Neural progenitor cell (in vitro differentiated cells): ENCODE measurements at places on chromosomes 12 and 14. TPM values are rescaled to one million over a fixed set of nuclear protein-coding genes. Genes with fewer than 3 reads are reported as not detected.

Gene KRT78
- not detected in 2 replicates for total RNA-seq

- DNase-seq: no peak
Measured at GRCh38 chr14:29227631-29228030, 461.0 kb downstream of the FOXG1 start.

Gene IFI27L2
- 24.7 and 73.7 TPM in 2 replicates for total RNA-seq

DNA sequence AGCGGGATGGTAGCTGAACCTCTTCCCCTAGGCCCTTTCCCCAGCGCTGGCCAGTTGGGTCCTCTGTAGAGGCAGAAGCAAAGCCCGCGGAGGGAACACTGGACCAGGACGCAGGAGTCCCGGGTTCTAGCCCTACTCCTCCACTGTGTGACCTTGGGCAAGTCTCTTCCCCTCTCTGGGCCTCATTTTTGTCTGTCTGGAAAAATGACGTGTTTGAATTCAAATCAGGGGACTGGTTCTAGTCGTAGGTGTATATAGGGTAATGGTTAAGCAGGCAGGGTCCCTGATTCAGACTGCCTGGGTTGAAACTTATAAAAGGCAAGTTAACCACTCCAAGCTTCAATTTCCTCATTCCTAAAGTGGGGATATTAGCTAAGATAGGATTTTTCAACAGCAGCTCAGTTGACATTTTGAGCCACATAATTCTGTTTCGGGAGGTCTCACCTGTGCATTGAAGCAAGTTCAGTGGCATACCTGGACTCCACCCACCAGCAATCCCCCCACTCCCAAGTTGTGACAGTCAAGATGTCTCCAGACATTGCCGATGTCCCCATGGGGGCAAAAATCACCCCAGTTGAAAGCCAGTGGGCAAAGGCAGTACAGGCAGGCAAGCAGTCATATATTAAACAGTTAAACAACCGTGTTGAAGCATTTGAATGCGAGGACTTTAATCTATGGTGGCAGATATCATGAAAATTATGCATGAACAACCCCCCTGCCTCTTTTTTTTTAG, 899 bp downstream of the TPCN1 start:
- DNase-seq: no peak

DNA sequence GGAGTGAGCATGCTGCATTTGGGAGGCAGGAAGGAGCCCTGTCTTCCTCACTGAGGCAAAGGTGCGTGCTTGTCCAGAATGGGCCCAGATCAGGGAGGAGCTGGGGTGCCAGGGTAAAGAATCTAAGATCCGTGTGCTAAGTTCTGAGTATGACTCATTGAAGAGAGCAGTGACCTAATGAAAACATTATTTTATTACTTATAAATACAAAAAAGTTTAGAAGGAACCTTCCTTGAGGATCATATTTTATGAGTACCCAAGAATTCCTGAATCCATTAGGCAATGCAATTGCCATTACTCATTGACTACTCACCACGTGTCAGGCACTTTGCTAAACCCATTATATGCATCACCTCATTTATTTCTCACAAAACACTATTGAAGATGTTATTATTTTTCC, 264.7 kb downstream of the EGLN3 start:
- no peak for DNase-seq

Gene DPF3
- total RNA-seq: not detected in 2 replicates

DNA sequence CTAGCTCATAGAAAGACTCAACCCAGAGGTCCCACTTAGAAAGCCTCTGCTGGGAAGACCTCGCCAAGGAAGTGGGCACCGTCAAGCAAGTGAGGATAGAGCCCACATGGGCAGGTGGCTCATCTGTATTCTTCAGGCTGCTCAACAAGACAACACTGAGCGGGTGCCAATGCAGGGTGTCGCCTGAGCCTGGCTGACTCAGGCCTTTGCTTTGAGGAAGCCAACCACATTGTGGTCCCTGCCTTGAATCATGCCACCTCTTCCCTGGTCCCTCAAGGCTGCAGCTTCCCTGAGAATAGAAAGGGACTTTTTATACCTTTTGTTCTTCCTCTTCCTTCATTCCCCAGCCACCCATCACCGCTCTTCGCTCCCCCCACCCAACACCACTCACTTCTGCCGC, 2.1 kb upstream of the RNASE13 start:
- DNase-seq: no peak

- no peak for DNase-seq
Measured at GRCh38 chr14:98181241-98181640, 1090.8 kb downstream of the BCL11B start.

GRCh38 chr12:89593233-89593632, 67.4 kb upstream of the POC1B start:
- DNase-seq: no peak

- no peak for DNase-seq
Measured at GRCh38 chr14:92525322-92526095, 11.9 kb downstream of the RIN3 start.

DNA sequence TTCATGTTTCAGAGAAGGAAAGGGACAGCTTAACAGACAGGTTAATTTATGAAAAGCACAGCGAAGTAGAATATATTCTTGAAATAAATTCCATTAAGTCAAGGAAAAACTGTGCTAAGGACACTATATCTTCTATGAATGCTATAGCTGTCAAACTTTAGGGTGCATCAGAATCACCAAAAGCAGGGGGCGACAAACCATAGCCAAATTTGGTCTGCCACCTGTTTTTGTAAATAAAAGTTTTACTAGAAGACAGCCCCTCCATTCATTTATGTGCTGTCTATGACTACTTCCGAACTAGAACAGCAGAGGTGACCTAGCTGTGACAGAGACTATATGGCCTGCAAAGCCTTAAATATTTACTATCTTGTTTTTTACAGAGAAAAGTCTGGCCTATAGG, 25.9 kb downstream of the PPP4R3A start:
- no peak for DNase-seq

- no peak for DNase-seq
Measured at GRCh38 chr14:52000696-52001095, 11.3 kb downstream of the RTRAF start.

GRCh38 chr12:109389146-109389545, 41.4 kb downstream of the MYO1H start:
- no peak for DNase-seq
